Fibroblast of skin of right quadriceps (primary cell): ENCODE measurements at places on chromosomes 1 and 21.

GRCh38 chr1:58038574-58038973 is 508.0 kb downstream of the OMA1 start:
- DNase-seq: no peak

DNA sequence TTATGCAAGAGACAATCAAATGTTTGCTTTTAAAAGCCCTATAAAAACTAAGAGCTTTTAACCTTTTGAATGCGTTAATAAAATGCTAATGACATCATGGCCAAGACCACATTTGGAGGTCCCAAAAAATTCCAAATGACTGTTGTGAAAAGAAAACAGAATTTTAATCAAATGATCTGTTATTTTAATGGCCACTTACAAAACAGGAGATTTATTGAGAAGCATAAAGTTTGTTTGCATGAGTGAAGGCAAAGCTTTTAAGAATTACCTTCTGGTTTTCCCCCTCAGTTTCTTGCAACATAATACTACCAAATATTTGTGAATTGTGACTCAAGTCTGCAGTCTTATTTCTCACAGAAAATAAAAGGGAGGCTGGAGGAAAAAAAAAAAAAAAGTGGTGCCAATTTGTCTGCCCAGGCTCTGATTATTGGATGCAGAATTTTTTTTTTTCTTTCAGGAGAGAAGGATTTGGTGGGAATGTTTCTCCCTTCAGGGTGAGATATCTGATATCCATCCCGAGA is 60.7 kb downstream of the GORAB start:
- peak; percentile 64 for DNase-seq

DNA sequence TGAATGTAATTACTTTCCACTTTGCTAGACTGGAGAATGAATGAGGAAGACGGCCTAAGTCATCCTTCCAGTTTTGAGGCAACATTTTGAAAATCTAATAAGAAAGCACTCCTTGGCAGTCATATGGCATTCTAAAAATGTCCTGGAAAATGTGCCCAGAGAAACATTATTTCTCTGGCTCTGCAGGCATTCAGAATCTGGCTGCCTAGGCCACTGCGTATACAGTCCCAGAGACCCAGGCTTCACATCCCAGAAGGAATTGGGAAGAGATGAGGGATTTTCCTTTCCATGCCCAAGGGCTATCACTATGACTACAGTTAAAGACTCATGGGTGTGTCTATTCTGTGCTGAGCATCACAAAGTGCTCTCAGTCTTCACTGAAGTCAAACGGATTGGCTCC is 92.9 kb downstream of the BEND5 start:
- DNase-seq: no peak

GRCh38 chr1:92764116-92764515 is 20.8 kb downstream of the EVI5 start:
- no peak for DNase-seq

DNA sequence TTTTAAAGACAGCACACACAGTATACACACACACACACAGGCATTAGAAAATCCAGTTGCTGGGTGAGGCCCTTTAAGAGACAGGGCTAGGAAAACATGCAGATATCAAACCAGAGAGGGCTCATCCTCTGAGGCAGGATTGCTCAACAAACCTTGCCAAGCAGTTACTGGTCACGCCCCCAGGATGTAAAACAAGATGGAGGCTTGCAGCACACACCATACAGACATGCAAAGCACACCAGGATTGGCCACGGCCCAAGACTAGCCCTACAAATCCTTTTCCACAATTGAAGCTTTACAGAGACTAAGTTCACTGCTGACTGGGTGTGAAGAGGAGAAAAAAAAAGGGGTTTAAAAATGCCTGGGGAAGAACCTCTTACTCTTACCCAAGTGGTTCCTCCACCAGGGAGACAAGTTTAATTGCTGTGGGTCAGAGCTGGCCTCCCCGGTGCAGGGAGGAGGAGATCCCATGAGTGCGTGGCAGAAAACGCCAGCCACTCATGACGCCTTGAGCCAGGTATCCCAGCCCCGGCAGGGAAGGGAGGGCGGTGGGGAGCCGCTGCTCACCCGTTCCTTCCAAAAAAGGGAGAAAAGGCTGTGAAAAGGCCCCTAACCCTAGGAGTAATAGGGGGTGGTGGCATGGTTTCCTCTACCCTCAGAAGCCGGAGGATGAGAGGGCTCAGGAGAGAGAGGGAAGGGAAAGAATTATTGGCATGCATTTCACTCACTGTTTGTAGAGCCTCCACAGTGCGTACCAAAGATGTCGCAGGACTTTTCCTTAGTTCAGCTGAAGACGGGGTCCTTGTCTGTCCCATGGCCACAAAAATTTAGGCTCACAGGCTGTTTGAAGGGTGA is 594.6 kb upstream of the ZP4 start:
- DNase-seq: peak; percentile 73

GRCh38 chr1:47650205-47650604 is 212.4 kb downstream of the FOXD2 start:
- DNase-seq: peak; percentile 86

GRCh38 chr1:3122311-3122710 is 53.3 kb downstream of the PRDM16 start:
- DNase-seq: no peak

- DNase-seq: no peak
Observed at GRCh38 chr1:116329524-116330341, 43.3 kb upstream of the ATP1A1 start.

DNA sequence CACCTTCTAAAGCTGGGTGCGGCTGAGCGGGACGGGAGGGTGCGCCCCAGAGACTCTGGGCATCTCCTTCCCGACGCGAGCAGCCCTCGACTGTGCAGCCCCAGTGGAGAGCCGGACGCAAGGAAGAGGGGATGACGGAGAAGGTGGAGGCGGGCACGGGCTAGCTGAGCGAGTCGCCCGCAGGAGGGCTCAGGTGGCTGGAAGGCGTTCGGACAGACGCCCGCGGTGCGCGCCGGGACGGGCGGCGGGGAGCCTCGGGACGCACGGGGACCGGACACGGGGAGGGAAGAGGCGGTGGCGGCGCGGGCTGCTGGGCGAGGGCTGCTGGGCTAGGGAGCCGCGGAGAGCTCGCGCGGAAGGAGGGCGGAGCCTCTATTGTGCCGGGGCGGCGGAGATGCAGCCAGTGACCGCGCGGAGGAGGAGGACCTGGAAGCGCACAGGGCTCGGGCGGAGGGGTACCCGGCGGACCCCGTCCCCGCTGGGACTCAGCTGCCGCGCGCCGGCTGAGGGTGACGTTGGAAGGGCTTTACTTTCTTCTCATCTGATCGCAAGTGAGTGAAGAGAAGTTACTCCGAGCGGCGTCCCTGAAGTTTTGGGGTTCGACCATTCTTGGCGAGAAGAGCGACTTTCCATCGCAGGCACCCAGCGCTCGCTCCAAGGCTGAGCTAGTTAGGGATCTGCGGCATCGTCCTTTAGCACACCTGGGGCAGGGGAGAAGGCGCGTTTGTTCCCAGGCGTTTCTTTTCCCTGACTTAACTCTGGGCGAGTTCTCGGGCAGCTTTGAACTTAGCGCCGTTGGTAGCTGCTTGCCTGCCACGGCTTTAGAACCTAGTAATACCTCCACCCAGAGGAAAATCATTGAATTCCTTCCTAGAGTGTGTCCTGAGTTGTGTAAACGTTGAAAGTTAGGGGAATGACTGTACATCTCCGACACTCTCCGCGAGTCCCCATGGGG is at the start of gene OLFML2B:
TSS of gene OLFML2B (minus strand) at position 323 of the 955 bp plus-strand sequence. CDS start 439 bp downstream, outside the sequence.
- peak; percentile 88 for DNase-seq

- no peak for DNase-seq
Observed at GRCh38 chr1:150150133-150151021, 661 bp downstream of the PLEKHO1 start.

DNA sequence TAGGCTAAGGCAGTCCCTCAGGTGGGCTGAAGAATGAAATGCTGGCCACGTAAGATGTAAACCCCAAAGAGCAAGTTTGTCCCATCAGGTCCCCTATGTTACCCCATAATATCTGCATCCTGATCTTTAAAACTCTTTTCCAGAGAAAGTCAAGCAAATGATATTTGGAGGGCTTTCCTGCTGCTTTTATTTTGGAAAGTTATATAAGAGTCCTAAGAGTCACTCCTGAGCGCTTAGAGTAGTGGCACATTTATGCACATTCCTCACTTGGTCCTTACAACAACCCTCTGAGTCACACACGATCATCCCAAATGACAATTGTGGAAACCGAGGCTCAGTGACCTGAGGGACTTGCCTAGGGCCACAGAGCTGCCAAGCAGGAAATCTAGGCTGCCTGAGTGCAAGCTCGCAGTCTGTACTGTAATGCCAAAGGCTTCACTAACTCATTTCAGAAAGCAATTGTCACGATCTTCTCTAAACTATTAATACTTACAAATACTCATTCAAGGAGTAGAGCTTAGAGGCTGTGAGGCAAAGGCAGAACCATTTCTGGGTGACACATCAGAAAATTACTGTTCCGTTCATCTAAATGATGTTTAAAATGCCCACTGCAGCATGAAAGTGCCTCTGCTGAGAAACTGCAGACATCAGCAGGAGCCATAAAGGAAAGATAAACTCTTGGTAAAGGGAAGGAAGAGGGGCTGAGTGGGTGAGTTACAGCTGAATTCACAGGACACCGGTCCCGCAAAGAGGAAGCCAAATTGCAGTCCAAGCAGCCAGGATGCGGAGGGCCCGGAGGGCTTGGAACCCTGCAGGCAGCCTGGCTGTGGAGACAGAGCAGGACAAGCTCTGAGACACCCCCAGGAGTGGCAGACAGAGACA is 30.8 kb downstream of the CAPZB start:
- no peak for DNase-seq

- no peak for DNase-seq
Observed at GRCh38 chr1:68119445-68119844, 69.0 kb upstream of the DIRAS3 start.

- DNase-seq: no peak
Observed at GRCh38 chr1:92244376-92244775, 26.7 kb downstream of the C1orf146 start.

DNA sequence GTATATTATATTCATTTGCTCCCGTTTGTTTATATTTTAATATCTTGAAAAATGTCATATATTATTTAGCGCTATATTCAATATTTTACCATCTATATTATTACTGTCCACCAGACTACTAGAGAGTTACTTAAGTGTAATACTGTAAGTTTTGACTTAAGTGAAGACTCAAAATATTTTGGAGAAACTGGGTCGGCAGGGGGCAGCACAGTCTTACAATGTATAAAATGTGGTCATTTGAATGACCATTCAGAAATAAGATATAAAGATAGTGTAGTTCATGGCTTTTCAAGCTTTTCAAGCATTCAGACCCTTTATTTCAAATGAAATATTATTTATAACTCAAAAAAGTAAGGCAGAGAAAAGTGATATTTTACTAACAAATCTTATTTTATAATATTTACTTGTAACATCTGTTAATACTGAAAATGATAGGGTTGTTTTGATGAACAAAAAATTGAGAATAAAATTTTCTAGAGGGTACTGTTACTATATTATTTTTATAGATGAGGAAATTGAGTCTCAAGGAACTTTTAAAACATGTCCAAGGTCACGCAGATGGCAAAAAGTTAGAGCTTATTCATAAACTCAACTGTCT is 89.0 kb upstream of the SERTAD4 start:
- DNase-seq: peak; percentile 61

GRCh38 chr1:169339773-169340172 is 27.8 kb downstream of the NME7 start:
- no peak for DNase-seq

DNA sequence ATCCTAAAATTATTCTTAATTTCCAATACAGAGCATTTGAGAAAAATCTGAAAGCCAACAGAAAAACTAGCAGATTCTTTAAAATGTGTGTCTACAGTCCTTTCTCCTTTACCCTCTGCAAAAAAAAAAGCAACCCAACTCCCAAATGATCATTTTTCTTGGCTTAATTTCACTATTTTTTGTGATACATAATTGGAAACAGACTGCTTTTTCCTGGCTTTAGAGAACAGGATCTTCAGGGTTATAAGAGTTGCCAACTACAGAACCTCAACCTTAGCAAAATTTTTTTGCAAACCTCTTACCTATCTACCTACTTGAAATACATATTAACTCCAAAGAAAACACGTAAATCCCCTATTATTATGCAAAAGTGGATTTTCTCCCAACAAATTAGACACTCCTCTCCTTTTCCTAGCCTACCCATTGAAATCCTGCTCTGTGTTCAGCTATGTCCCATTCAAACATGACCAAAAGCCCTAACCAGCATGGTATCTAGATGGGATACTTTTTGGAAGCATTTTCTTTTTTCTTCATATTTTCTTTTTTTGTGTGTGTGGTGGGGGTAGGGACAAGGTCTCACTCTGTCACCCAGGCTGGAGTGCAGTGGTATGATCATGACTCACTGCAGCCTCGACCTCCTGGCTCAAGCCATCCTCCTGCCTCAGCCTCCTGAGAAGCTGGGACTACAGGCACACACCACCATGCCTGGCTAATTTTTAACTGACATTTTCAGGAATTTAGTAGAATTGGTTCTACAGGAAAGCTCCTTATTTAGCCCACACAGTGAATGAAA is 9.0 kb downstream of the TGFBR3 start:
- peak; percentile 50 for DNase-seq

- DNase-seq: no peak
Observed at GRCh38 chr1:95903060-95903459, 669.0 kb downstream of the RWDD3 start.

DNA sequence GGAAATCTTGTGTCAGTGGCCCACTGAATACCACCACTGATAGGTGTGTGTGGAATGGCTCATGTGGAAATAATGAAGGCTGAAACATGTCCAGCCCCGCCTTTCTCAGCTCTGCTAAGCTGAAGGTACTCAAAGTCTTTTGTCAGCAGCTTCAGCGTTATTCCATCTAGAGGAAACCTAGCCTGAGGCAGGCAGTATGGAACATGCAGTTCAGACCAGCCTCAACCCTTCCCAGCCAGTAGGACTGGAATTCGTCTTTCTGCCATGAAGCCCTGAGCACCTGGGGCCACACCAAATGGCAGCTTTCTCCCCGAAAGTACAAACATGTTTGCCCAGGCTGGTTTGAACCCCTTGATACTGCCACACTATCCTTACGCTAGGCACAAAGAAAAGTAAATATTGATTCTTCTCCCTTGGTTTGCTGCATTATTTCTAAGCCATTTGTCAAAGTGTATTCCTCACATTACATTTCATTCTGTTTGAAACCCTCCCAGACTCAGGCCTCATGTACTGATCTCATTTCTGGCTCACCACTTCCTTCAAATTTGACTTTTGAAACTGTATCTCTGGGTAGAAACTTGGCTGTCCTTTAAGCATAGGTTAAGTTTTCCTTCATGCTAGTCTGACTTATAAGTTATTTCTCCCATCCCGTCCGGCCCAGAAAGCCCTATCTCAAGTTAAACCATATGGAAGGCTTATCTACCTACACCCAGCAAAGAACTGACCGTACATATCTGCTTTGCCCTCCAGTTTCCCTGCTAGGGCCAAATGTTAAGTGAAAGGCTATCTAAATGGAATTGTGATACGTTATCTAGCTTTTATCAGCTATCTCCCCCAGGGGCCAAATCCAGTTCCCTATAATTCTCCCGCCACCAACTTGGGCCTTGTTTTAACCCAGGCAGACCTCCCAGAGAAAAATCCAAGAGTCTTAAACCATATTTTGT is 45.7 kb upstream of the HOOK1 start:
- DNase-seq: no peak
